HT-29 (cell line): ENCODE measurements at places on chromosomes 6 and 20. TPM values are rescaled to one million over a fixed set of nuclear protein-coding genes. Genes with fewer than 3 reads are reported as not detected.
A peak's percentile ranks its signal among the peaks of the same experiment; 100 is the strongest.

SFTA2 gene
- total RNA-seq, result 4.7 and 8.0 TPM in 2 replicates

- DNase-seq, result no peak
These were observed 251.0 kb upstream of the NRSN1 start for GRCh38 chr6:23875006-23875405.

DNA sequence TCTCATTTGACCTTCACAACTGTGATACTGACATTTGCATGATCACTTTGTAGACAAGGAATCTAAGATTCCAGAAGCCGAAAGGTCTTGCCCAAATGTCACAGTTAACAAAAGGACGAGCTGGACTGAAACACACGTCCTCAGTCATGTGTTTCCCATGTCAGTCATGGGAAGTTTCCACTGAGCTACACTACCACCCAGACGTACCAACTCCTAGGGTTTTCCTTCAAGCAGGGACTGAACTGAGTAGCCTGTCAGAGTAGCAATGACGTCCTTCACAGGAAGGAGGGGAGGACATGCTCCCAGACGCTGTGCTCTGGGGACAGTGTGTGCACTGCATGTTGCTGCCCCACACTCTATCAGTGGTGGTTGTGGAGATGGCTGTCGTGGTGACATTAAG is 215.8 kb upstream of the SMLR1 start:
- no peak for DNase-seq

- DNase-seq, result no peak
These were observed 38.0 kb upstream of the HSF2 start for GRCh38 chr6:122361314-122361979.

MATN4 gene
- total RNA-seq, result 0.13 and 0.46 TPM in 2 replicates

NEURL2 gene
- 8.9 and 11.4 TPM in 2 replicates for total RNA-seq

DNA sequence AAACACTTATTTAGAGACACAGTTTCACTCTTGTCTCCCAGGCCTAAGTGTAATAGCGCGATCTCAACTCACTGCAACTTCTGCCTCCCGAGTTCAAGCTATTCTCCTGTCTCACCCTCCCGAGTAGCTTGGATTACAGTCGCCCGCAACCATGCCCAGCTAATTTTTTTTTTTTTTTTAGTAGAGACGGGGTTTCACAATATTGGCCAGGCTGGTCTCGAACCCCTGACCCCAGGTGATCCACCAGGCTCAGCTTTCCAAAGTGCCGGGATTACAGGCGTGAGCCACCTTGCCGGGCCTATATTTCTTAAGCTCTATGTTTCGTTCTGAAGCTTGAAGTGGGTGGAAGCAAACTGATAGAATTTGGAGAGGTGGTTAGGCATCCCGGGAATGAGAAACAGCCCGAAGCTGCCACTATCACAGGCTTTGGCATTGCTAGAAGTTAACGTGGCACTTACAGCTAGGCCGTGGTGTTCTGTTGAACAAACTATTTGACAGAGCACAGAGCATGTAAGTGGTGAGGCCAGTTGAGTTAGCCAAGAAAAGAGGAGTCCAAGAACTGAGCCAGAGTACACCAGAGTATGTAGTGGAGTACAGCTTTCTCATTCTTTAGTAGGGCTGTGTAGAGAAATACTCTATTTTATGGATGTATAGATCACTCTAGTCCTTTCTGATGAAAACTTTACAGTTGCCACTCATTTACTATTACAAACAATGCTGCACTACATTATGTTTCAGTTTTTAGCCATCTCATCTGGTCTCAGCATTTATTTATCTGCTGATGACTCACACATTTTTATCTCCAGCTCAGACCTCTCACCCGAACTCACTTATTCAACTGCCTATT is 62.0 kb upstream of the HFE start:
- peak; percentile 73 for DNase-seq

DNA sequence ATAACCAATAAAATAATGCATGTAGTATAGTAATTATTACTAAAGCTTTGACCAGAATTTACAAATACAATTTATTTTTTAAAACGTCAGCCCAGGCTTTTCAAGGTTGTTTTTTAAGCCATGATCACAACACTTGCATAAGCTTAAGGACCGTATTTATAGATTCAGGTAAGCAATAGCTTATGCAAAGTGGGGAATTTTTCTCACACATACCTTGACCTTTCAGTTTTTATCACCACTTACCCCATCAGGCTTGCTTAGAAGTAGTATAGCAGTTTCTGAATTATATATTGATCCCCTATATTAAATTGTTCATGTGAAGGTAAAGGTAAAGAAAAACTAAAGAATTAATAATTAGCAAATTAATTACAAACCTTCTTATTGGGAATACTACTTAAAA is 232.3 kb upstream of the FKBP1C start:
- no peak for DNase-seq

DNA sequence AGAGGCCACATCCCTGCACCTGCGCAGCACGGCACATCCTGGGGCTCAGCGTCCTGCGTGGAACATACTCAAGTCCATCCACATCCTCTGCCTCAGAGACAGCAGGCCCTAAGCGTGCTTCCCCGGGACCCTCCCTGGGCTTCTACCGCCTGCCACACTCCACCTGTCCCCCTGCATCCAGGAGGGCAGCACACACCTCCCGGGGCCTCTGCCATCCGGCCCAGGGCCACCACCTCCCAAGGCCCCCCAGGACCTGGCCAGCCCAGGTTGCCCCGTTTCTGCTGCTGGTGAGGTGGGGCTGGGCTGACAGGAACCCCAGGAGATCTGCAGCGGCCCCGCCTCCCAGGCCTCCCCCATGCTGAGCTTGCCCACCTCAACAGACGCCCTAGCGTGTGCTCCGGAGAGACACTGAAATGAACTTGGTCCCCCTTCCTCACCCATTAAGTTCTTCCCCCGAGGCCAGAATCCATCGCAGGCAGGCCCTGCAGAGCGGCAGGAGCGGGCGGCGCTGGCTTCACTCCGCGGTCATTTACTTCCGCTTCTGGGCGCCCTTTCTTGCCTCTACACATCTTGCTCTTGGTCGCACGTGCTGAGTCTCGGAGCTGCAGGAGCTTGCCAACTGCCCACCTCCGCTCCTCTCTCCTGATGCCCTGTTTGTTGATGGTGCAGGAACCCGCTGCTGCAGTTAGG is 235.3 kb downstream of the TAF4 start:
- no peak for DNase-seq
